ENCODE measurements at places on chromosomes 1 and 21.

DNA sequence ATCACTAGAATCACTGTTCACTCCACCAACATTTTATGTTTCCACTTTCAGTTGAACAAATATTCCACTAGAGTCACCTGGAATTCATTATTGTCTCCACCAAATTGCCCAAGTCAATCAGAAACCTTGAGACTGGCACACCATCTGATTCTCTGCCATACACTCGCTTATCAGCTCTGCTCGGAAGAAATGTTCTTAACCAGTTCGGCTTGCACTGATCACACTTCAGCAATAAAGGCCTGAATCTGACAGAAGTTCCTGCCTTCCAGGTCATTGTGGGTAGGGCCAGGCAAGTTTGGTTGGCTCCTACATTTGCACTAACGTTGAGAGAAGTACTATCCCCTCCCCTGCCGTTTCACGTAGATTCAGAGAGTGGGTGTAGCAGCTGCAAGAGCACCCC lies 10.0 kb downstream of the TPM3 start:
- ATAC-seq = no peak

GRCh38 chr1:31981972-31982371 lies 31.7 kb upstream of the KHDRBS1 start:
- ATAC-seq = peak; percentile 11

GRCh38 chr1:192811594-192812239 lies 2.9 kb downstream of the RGS2 start:
- ATAC-seq = no peak

- ATAC-seq = peak; percentile 37
Observed at GRCh38 chr1:167305706-167306277, 85.1 kb downstream of the POU2F1 start.

DNA sequence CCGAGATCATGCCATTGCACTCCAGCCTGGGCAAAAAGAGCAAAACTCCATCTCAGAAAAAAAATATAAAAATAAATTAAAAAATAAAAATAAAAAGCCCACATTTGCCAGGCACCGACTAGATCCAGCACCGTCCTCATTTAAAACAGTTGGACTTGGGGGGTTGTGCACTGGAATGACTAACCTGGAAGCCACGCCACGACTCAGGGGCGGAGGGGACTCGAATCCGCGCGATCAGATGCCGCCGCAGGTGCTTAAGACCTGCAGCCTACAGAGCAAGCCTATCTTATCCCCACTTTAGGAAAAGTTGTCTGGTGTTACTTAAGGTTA lies 38.5 kb downstream of the ZBTB8OS start:
- no peak for ATAC-seq

- no peak for ATAC-seq
Observed at GRCh38 chr1:178075333-178075732, 18.6 kb upstream of the RASAL2 start.

- ATAC-seq = no peak
Observed at GRCh38 chr1:53063744-53064515, 1.9 kb downstream of the PODN start.
